ENCODE measurements at places on chromosomes 4 and X.

DNA sequence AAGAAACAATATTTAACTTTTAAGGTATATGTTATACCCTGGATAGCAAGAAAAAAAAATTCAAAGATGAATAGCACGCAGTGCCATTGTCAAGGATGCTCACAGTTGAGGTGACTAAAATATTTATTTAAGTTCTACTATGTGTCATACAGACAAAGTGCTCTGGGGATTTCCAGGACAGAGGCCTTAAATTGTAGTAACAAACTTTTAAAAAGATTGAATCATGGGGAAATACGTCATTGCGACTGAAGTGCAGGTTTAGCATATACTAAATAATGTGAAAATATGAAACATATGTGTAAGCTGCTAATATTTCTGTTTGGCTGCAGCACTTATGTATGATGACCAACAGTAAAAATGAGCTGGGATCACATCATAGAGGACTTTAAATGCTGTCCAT is 748.0 kb upstream of the PCDH7 start:
- DNase-seq = no peak

- DNase-seq = no peak
These were observed 61.9 kb upstream of the NFKB1 start for GRCh38 chr4:102439236-102439614.

GRCh38 chr4:142419712-142420111 is 426.4 kb downstream of the INPP4B start:
- no peak for DNase-seq

DNA sequence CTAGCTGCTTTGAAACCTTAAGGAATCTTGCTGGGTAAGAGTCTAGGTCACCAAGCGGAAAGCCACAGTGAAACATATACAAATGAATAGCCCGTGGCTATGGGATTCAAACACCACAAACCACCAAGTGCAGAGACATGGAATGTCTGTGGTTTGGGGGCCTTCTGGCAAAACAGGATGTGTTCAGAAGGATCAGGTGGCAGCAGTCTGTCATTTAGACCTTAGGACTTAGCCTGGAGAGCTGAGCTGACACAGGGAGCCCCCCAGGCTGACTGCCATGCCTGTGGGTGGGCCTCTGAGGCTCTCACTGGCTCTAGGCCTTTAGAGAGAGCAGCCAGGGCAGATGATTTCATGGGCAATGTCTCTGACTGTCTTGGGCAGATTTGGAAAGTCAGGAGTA is 225.6 kb downstream of the FBXW7 start:
- DNase-seq = no peak

DNA sequence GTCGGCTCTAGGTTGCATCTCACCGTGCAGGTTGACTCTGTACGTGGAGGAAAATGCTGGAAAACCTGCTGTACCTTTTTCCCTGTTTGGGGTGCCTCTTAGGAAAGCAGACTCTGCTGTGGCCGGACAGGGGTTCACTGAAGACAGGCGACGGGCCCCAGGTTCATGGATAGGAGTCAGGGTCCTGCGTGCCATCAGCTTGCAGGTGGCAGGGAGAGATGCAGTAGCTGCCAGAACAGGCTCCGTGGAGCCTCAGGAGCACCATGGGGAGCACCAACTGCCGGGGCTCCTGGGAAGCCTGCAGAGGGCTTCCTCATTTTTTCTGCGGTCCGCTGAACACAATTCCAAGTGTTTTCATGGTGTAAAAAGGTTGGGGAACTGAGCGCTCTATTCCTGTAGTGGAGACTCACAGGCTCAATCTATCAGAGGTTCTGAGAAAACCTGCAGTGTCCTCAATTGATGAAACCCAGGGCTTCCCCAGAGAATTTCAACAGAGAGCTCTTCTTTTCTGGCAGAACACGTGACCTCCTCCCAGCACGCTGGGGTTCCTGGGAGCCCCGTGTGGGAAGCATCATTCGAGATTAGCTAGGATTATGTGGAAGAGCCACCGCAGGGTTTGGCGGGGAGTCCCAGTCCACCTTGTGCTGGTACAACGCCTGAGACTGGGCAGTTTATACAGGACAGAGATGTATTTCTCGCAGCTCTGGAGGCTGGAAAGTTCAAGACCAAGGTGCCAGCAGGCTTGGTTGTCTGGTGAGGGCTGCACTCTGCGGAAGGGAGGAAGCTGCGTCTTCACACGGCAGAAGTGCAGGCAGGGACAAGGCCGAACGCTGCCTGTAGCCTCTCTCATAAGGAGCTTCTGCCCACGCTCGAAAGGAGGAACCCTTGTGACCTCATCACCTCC is 1.6 kb downstream of the HTRA3 start:
- DNase-seq = no peak

DNA sequence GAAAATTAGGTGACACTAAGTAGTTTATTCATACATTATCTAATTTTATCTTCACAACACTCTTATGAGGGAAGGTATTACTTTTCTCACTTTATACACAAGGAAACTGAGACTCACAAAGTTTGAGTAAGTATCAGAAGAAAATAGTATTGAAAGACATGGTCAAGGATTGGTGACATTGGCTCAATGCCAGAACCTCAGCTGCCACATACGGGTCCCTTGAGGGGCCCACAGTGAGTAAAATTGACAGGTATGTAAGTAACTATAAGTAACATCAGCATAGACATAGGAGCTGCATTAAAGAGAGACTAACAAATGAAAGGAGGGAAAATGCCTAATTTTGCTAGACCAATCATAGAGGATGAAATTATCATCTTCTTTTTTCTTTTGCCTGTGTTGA is 134.1 kb downstream of the COX18 start:
- DNase-seq = no peak

- DNase-seq = no peak
These were observed 17.0 kb upstream of the CHRNA9 start for GRCh38 chr4:40317916-40318658.

DNA sequence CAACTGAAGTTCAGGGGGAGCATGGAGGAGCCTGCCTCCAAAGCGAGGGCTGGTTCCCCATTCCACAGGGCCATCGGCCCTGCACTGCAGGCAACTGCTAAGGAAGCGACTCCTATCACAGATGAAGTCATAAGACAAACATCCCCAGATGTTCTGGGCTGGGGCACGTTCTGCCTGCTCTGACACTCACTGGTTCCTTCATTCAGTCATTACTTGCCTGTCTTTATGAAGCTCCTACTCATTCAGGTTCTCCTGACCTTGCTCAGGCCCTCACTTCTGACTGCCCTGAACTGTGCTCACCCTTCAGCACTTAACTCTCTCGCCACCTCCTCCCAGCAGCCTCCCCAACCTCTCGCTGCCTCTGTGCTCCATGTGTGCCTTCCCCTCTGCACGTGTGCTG is 2.5 kb upstream of the SLC2A9 start:
- DNase-seq = no peak

GRCh38 chr4:6050551-6050950 is 32.3 kb upstream of the C4orf50 start:
- DNase-seq = no peak

DNA sequence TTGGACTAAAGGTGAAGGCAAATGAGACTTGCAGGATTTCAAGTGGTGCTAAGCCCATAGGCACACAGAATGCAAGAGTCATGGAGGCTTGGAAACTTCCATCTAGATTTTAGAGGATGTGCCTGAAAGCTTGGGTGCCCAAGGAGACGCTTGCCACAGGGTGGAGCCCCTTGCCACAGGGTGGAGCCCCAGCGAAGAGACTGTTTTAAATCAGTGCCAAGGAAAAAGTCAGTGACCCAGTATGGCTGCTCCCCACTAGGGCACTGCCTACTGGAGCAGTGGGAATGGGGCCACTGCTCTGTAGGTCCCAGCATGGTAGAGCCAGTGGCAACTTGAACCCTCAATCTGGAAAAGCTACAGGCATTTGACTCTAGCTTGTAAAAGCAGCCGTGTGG is 794.2 kb upstream of the LCORL start:
- DNase-seq = no peak

GRCh38 chr4:6355052-6355451 is 85.4 kb downstream of the WFS1 start:
- DNase-seq = no peak

- no peak for DNase-seq
These were observed 230.1 kb upstream of the FAT1 start for GRCh38 chr4:186953599-186954260.

DNA sequence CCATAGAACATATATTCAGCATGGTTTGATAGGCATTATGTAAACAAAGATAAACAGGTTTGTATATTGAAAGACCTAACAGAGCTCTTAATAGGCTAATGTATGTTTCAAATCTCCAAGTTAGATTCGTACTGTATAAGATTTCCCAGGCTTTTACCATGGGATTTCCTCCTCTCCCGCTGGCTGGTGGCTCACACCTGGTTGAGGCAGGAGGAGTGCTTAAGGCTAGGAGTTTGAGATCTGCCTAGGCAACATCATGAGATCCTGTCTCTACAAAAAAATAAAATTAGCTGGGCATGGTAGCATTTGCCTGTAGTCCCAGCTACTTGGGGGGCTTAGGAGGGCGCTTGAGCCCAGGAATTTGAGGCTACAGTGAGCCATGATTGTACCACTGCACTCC is 5.4 kb downstream of the CPE start:
- DNase-seq = no peak

Measured in stimulated activated CD4-positive, alpha-beta T cell treated with anti-CD3 and anti-CD28 coated beads, Interleukin-15, amount 100 ng/mL, for 48 hours (primary cell).